ENCODE measurements at places on chromosomes 3 and 15.

- DNase-seq = no peak
Observed at GRCh38 chr3:29279806-29280205, 1.1 kb upstream of the RBMS3 start.

DNA sequence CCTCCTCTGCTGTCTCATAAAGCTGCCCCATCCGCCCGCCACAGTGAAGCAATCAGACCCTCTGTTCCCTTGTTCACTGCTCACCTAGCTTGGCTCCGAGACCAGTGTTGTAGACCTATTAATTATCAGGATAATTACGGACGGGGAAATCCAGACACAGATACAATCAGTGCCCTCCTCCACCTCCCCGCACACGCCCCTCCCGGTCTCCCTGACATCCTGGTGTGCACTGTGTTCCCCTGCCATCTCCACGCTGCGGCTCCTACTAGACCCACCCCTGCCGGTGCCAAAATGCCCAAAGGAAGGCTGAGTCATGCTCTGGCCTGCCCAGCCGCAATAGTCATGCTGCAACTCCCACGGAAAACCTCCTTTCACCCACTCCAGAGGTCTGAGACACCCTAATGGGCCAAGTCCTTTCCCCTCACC is 277.3 kb upstream of the TLE3 start:
- DNase-seq = no peak

GRCh38 chr3:42747581-42747980 is 25.5 kb downstream of the CCDC13 start:
- peak; percentile 62 for DNase-seq

- DNase-seq = no peak
Observed at GRCh38 chr15:61196156-61196555, 32.9 kb downstream of the RORA start.

- no peak for DNase-seq
Observed at GRCh38 chr3:23036728-23037127, 166.4 kb upstream of the UBE2E2 start.

DNA sequence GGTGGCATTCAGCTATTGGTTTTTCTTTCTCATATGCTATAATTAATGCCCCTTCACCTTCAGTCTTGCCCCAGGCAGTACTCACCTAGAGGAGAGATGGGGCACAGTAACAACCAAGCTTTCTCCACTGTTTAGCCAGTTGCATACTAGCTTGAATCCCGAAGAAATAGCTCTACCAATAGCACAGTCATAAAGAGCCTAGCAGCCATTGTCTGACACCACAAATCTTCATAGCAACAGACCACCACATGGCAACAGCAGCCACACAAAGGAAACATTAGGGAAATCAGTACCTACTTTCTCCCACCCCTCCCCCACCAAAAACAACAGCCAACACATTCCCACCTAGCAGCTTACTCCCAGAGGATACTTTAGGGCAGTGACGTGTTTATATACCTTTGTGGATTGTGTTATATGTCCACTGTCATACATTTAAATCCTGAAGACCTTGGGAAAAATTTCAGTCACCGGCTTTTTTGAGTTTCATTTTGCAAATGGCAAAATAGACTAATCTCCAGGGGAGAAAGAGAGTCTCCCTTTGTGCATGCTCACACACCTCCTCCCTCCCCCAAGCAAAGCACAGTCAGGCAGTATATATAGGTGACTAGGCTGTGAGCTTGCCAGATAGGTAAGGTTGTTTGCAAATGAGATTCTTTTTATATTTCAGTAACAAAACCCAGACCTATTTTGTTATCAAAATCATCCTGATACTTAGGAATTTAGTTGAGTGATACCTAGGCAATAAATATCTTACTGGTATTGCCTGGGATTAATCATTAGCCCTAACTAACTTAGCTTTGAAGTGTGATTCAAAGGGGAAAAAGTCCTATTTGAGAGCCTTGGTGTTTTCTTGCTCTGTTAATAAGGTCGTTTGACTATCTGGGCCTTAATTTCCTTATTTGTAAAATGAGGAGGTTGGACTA is 140.6 kb downstream of the RBPMS2 start:
- DNase-seq = peak; percentile 50

DNA sequence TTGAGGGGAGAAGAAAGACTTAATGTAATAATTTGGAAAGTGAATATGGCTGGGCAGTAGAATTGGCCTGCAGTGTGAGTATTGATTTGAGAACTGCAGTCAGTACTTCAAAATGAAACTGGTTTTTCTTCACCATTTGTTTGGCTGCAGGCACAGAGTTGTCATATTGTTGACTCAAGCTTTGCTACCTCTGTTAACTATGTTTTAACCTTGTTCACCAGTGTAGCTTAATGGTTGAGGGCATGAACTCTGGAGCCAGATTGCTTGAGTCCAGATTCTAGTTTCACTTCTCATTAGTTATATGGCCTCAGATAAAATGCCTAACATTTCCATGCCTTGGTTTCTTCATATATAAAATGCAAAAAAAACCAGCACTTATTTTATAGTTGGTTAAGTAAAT is 64.1 kb downstream of the CFAP44 start:
- no peak for DNase-seq

- no peak for DNase-seq
Observed at GRCh38 chr3:138348754-138349739, 668 bp downstream of the MRAS start.

DNA sequence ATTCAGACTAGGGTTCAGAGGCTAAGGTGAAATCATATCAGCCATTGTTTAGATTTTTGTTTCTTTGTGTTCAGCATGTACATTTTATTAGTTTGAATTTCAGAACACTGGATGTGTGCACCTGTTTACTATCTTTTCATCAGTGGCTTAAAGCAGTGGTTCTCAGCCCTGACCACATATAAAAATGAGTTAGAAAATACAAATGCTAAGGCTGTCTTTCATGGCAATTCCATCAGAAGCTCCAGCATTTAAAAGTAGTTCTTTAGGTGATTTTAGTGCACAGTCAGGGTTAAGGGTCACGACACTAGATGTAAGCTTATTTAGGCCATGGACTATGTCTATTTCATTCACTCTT is 213.5 kb downstream of the NECTIN3 start:
- no peak for DNase-seq

DNA sequence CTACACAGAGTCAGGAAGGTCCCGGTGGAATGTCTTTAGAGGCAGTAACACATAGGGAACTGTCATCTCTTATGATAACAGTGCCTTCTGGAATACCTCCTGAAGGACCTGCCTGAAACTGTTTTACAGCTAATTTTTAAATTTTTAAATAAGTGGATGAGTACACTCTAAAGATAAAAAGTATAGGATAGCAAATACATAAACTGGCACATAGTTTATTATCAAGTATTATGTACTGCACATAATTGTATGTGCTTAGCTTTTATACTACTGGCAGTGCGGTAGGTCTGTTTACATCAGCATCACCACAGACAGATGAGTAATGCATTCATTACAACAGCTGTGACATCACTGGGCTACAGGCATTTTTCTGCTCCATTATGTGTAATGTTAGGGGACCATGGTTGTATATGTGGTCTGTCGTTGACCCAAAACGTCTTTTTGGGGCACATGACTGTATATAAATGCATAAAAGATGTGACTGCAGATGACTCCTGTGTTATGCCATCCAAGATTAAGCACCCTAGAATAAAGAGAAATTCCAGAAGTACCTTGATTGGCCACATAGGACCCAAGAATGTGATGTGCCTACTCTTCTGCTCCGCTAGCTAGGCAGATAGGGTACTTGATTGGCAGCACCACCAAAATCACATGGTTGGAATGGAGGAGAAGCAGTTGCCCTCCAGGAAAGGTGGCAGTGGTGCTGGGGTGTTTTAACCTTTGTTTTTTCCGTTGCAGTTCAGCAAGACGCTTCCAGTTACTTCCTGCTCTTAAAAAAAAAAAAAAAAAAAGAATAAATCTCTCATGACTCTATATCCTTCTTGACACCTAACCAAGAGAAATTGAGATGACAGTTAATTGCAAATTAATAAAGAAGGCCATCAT is 3.3 kb downstream of the VPS8 start:
- peak; percentile 36 for DNase-seq

GRCh38 chr3:183274609-183275008 is 21.6 kb downstream of the B3GNT5 start:
- no peak for DNase-seq

- DNase-seq = no peak
Observed at GRCh38 chr3:120495809-120496208, 45.0 kb upstream of the FSTL1 start.

GRCh38 chr3:122356402-122356801 is 26.6 kb downstream of the MIX23 start:
- DNase-seq = peak; percentile 39

DNA sequence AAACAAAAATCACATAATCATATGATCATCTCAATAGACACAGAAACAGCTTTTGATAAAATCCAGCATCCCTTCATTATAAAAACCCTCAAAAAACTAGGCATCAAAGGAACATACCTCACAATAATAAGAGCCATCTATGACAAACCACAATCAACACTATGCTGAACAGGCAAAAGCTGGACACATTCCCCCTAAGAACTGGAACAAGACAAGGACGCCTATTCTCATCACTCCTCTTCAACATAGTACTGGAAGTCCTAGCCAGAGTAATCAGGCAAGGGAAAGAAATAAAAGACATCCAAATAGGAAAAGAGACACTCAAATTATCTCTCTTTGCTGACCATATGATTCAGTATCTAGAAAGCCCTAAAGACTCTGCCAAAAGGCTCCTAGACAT is 54.9 kb upstream of the SLC12A8 start:
- no peak for DNase-seq

DNA sequence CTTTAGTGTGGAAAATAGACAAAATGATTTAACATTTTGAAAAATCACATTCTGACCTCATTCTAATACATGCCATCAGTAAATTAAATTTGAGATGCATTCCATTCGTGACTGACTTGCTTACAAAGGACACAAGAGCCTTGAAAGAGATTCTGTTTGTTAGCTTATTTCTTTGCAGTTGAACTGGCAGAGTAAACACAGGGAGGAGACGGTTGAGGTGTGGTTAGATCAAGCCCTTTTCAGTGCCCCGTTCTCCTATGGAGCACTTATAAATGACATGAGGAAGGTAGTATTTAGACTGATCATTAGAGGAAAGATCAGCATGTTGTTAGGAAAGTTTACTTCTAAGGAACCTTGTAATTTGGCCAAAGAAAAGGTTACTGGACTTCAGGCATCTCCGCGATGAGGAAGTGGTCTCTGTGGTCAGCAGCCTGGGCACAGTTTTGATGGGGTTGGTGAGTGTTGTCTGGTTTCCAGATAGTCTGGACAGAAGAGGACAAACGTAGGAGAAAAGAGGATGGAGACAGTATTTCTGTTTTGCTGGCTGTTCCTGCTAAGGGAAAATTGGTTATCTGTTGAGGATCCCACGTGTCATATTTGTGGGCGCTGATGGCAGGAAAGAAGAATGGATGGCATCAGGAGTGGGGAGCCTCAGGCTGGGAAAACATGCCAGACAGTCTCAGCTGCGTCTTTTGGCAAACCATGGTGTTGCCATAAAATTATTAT is 328.9 kb upstream of the TBL1XR1 start:
- no peak for DNase-seq

DNA sequence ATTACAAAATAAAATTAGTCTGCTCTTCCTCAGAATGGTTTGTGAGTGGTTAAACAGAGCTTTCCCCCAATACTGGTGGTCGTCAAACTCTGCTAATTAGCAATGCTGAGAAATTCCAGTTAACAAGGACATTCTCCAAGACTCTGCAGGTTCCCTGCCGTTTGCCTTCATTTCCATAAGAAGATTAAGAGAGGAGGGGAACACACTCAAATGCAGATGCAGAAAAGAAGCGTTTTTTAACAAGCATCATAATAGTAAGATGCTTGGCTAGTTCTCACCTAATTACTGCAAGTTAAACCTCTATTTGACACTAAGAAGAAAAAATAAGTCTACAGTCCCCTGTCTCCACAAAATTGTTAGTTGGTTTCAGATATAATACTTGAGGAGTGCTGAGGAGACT is 3.7 kb upstream of the SOX2 start:
- no peak for DNase-seq

- DNase-seq = no peak
Observed at GRCh38 chr3:172176061-172176770, 136.8 kb downstream of the FNDC3B start.

- no peak for DNase-seq
Observed at GRCh38 chr3:16300307-16300706, 35.3 kb downstream of the OXNAD1 start.

- DNase-seq = peak; percentile 84
Observed at GRCh38 chr15:59299929-59300617, 72.6 kb downstream of the MYO1E start.

- DNase-seq = no peak
Observed at GRCh38 chr3:69568951-69569350, 170.3 kb upstream of the MITF start.

- DNase-seq = peak; percentile 92
Observed at GRCh38 chr15:44662478-44663409, 718 bp downstream of the SPG11 start.

DNA sequence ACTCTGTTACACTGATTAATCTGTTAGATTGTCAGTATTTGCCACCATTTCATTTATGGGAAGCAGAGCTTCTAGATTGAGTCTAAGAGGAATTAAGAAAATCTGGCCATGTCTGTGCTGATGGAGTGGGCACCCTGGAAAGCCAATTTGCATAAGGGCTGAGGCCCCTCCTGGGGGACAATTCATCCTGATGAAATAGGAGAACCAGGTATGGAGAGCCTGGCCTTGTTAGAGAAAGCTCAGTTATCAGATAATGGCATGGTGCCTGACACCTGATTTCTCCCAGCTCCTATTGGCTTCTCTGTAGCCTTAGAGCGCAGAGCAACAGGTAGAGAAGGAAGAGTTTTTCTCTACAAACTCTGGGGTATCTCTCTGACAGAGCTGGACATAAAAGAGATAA is 114.2 kb downstream of the EBLN2 start:
- no peak for DNase-seq

DNA sequence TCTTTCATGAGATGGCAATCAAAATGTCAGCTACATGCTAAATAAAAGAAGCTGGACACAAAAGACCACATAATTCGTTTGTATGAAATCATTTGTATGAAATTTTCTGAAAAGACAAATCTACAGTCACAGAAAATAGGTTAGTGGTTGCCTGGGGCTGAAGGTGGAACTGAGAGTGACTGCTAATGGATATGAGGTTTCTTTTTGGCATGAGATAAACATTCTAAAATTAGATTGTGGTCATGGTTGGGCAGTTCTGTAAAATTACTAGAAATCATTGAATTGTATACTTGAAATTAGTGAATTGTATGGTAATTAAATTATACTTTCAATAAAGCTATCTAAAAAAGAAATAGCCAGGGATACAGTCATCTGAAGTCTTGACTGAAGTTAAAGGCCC is 2.7 kb upstream of the DMXL2 start:
- DNase-seq = no peak

DNA sequence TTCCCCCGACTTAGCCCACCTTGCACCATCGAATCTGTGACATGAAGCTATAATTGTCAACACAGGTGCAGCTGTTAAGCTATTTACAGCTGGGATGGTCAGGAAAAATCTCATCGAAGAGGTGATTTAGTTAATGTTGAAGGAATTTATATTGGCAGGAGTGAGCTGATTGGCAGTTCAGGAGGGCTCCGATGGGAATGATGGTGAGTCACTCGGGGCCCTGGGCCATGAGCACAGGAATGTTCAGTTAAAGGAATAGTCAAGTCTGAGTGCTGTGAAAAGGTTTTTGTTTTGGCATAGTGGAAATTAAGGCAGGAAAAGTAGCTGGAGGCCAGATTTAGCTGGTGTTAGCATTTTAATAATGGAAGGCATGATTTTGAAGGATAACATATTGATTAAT is 95.7 kb downstream of the OXSM start:
- no peak for DNase-seq

- no peak for DNase-seq
Observed at GRCh38 chr3:50185230-50185629, 6.2 kb upstream of the GNAT1 start.

- no peak for DNase-seq
Observed at GRCh38 chr3:196189566-196190347, 21.4 kb downstream of the ZDHHC19 start.

- DNase-seq = no peak
Observed at GRCh38 chr3:66403323-66403990, 97.4 kb downstream of the LRIG1 start.

All from activated CD4-positive, alpha-beta T cell treated with anti-CD3 and anti-CD28 coated beads, Interleukin-2, amount 10 ng/mL, durations not matched to agents 7 days and 5 days (primary cell).